ENCODE measurements at places on chromosomes 5 and 9.

- no peak for DNase-seq
Observed at GRCh38 chr5:66796305-66797292, 200.4 kb downstream of the MAST4 start.

DNA sequence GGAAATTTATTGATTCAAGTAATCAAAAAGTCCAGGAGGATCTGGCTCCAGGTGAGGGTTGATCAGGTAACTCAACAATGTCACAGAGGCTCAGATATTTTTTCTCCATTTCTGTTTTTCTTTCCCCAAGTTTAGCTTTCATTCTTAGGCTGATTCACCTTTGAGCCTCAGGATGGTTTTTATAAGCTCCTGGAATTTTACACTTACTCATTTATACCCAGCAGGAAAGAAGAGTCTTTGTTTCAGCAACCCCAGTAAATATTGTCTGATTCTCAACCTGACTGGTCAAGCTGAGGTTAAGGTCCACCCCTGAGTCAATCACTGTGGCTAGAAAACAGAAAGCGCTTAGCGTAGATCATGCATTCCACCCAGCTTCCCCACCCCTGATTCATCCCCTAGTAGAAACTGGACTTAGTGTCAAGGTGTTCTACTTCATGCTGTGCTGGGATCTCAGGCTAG lies 500.6 kb downstream of the KIF4B start:
- no peak for DNase-seq

GRCh38 chr9:21970800-21971640 lies 23.2 kb downstream of the CDKN2A start:
- DNase-seq, result no peak

- peak; percentile 92 for DNase-seq
Observed at GRCh38 chr9:130578865-130579737, at the start of gene FUBP3. Gene FUBP3, plus strand, starts transcription at chr9:130579577. Its CDS starts 104 bp downstream, at chr9:130579681.

DNA sequence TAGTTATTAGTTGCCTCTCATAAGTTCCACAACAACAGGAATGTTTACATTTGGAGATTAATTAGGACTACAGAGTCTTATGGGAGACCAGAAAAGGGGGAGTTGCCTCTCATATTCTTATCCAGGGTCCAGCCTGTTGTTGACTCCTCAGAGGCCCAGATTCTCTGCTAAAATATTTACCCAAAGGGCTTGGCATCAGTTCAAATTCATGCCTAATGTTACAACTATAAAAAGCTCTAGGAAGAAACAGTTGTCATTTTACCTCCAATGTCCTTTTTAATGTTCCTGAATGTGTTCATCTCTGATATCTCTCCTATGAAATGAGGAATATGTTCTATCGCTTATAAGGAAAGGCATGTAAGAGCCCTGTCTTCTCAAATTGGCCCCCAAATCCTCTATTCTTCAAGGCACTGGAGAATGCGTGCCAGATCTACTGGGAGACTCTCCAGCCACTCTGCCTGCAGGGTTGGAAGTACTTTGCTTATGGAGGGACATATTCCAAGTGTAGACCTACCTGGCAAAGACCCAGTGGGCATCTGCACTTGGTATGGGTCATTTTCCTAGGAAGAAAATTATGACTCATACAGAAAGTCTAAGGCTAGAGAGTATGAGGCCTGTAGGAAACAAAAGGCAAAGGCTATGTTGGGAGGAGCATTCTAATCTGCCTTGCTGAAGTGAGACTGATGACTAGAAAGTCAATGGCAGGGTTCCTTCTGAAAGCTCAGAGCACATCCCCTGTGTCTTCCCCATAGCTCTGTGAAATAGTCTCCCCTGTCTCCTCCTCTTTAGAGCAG lies 192.6 kb downstream of the ESM1 start:
- DNase-seq, result no peak

GRCh38 chr9:104775574-104775936 lies 11.6 kb downstream of the NIPSNAP3B start:
- DNase-seq, result no peak

DNA sequence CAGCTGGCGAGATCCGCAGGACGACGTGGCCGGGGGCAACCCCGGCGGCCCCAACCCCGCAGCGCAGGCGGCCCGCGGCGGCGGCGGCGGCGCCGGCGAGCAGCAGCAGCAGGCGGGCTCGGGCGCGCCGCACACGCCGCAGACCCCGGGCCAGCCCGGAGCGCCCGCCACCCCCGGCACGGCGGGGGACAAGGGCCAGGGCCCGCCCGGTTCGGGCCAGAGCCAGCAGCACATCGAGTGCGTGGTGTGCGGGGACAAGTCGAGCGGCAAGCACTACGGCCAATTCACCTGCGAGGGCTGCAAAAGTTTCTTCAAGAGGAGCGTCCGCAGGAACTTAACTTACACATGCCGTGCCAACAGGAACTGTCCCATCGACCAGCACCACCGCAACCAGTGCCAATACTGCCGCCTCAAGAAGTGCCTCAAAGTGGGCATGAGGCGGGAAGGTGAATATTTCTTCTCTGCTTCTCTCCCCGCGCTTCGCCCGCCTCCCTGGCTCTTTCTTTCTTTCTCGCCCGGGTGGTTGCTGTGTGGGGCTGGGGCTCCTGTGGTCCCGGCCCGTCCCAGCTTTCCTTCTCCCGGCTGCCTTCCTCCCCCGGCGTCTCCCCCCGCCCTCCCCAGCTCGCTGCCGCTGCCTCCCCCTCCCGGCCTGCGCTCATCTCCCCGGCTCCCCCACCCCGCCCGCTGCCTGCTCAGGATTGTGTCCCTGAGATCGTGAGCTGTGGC lies 2.2 kb downstream of the NR2F1 start:
- DNase-seq, result no peak

- DNase-seq, result no peak
Observed at GRCh38 chr5:20224966-20225365, 237.0 kb upstream of the CDH18 start.

DNA sequence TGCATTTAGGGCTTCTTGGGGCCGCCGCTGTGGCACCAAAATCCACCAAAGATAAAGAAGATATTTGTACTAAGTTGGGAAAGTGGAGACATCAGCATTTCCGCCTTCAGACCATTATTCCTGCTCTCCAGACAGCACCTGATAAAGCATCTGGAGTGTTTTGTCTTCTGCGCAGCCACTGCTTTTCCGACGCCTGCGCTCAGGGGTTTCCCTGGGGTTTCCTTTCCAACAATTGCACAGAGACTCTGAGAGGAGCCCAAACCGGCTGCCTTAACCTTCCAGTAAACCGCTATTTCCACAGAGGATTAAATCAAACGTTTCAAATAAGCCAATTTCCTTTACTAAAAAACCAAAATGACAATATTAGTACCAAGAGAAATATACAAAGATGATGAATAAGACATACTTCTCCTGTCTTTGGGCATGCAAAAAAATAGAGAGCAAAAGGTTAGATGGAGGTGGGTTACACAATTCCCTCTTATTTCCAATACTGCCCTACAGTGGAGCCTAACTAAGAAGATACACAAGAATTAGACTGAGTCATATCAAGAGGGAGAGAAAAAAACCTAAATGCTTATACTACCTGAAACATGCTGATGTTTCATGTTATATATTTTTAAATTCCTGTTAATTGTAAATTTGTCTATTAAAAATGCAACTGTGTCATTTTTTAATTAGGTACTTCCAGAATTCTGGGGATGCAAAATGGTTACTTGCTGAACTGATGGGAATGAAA lies 98.4 kb downstream of the MAPKAP1 start:
- DNase-seq, result no peak

- no peak for DNase-seq
Observed at GRCh38 chr5:24749701-24750100, 104.9 kb upstream of the CDH10 start.

DNA sequence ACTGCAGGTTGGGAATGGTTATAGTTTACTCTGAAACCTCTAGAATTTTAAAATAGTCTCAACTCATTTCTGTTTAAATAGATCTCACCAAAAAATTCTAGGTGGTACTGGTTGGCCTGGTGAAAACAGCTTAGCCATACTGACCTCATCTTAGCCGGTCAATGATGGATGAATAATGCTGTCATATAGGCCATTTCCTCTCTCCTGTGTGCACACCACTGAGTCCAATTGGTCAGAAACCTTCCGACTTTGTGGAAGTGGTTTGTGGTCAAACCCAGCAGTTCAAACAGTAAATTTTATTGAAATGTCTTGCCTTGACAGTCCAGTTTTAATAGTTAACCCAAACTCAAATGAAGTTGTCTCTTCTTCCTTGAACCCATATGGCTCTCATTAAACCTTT lies 98.6 kb downstream of the GIN1 start:
- no peak for DNase-seq

- DNase-seq, result no peak
Observed at GRCh38 chr5:157934600-157934999, 75.7 kb upstream of the CLINT1 start.

GRCh38 chr9:99176527-99177013 lies 45.2 kb downstream of the ALG2 start:
- DNase-seq, result no peak

DNA sequence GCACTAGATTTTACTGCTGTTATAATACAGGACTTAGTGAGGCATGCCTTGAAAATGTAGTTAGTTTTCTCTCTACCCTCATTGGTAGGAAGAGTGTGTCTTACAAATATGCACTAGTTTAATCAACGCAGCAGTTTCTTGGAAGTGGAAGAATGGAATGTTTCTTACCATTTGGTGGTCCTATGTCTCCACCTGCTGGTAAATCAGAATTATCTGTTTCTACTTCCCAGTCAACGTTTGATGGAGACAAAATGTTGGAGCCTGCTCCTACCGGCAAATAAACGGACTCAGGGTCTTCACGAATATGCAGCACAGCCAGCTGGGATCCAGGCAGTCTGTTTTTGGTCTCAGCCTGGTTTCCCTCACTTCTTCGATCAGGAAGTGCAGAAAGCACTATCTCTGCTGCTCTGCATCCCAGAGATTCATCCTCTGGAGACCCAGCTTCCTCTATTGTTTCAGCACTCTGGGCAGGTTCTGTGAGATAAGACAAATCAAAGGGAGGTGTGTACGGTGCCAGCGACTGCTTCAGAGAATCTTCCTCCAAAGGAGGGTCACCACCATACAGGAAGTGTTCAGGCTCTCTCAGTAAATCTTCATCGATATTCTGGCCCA lies 59.5 kb upstream of the PCA3 start:
- DNase-seq, result peak; percentile 64

DNA sequence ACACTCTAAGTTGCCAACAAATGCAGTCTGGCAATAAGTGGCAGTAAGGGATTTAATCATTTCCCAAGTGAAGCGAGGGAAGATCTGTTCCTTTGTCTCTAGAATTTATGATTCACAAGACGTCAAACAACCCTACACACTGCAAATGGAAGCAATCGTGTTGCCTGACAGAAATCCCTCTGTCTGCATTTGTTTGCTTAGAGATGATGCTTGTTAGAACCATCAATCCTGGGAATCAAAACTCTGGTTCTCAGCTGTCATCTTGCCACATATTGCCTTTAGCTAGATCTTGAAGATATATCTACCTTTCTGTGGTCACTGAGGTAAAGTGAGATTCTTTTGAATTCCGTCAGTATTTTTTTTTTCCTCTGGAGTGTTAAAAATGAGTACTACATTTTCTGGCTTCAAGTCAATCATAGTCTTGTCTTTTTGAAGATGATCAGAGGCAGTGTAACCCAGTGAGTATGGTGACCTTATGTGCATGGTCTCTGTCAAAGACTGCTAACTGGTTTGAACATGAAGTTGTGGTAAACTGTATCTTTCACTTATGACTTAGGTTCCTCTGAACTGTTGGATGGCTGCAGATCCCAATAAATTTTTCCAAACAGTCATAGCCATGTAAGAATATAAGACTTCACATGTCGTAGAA lies 106.4 kb upstream of the STARD4 start:
- DNase-seq, result no peak

- no peak for DNase-seq
Observed at GRCh38 chr5:138677782-138678181, 75.4 kb upstream of the CTNNA1 start.

- DNase-seq, result no peak
Observed at GRCh38 chr5:21919414-21920022, 933.6 kb downstream of the CDH12 start.

DNA sequence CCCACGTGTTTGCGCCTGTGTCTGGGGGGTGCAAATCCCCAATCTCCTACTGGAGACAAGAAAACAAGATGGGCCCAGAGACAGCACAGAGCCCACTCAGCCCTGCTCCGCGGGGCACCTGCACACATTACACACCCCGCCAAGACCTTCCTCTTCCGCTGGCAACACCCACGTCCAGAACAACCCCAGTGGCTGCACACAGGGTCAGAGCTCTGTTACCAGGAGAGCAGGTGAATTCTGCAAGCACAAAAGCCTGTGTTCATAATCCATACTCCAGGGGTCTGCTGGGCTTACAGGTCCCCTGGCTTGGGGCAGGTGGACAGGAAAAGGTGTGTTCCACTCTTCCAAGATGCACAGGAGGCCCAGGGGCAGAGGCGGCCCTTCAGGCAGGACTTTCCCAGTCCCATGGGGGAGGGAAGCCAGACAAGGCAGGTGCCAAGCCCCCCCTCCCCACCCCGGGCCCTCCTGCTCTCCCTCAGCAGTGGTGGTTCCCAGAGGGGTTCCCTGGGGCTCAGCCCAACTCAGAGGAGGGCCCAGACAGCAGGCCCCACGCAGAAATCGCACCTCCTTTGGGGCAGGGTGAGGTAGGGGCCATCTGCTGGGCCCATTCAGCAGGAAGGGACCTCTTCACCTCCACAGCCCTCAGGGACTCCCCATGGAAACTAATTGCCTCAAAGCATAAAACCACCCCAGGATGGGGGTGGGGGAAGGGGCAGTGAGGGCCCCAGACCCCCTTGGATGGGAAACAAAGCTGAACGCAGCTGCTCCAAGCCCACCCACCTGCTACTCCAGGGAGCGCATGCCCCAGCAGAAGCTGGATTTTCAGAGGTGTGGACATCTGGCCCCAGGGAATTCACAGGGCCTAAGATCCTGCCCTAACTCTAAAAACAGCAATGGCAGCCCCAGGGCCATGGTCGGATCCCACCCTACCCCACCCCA lies 105.3 kb downstream of the VAV2 start:
- no peak for DNase-seq

DNA sequence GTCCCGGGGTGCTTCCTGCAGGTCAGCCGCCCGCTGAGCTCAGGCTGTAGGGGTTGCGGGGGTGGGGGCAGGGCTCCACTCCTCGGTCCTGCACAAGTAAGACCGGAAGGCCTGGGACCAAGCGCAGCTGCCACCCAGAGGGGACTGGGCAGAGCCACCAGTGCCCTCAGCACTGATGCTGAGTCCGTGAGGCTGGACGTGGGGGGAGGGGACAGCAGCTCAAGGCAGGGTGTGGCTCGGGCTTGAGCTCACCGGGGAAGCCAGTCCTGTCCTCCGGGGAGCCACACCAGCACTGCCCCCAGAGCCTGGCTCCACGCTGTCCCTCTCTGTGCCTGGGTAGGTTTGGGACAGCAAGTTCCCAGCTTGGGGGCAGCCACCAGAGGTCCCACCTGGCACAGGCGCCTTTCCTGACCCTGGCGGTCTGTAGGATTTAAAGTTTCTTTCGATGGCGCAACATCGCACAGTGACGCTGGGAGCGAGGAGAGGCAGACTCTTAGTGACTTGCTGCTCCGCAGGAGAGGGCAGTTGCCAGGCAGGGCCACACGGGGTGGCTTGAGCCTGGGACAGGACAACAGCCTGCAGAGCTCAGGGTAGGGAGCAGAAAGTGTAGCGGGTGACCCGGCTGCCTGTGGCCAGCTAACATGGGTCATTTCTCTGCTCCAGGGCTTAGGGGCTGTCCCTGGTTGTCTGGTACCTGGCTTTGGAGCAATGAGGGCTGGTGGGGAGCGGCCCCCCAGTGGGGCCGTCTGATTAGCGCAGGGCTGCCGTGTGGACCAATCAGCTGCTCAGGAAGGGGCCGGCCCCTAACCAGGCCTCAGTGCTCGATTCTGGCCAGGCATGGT lies 5.7 kb downstream of the LCN1 start:
- DNase-seq, result no peak

Measured in hematopoietic multipotent progenitor cell treated with erythropoietin and hydrocortisone succinate and interleukin-3 and kit ligand, for 15 days (in vitro differentiated cells).